ENCODE measurements at places on chromosomes 2 and 18.

- no peak for DNase-seq
Measured at GRCh38 chr18:22283397-22283796, 114.0 kb downstream of the GATA6 start.

GRCh38 chr18:76274468-76275289, 220.4 kb downstream of the ZNF516 start:
- no peak for DNase-seq

DNA sequence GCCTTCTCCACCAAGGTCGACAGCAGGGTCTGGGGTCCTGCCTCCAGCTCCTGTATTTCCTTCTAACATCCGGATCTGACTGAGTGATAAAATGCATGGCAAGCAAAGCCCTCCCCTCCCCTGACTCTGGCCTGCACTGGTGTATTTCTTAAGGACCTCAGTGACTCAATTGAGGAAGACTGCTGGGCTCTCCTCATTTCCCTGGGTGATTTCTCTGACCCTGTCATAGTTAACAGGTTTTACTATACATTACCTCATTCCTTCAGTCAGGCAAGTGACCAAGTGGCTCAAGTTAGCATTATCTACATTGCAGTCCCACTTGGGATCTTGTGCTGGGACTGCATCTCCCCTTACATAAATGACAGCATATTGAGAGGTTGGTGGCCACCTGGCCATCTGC, 38.8 kb upstream of the CCBE1 start:
- no peak for DNase-seq

GRCh38 chr2:23487735-23488492, 102.9 kb downstream of the KLHL29 start:
- no peak for DNase-seq
